Activated CD4-positive, alpha-beta T cell treated with anti-CD3 and anti-CD28 coated beads, Interleukin-2, amount 50 U/mL, for 1 hour (primary cell): ENCODE measurements at places on chromosomes 3 and 15.

GRCh38 chr15:35741881-35742280 lies 195.9 kb upstream of the DPH6 start:
- no peak for DNase-seq

DNA sequence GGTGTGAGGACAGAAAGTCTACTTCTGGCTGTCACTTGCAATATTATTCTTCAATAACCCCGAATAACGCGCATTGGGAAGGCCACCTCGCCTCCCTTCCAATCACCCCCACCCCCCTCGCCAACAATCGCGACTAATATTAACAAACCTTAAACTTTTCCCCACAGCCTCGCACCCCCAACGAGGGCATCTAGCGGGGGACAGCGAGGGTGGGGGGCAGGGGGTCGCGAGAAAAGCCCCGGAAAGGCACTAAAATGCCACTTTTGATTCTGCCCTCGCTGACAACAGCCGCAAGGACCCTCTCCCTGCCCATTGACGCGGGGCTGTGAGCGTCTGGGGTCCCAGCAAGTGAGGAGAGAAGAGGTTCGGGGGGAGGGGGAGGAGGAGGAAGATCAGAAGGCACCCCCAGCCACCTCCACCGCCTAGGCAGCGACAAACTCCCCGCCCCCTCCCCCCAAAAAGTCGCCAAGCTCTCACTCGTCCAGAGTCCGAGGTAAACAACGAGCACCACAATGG lies 868 bp downstream of the SATB1 start:
- no peak for DNase-seq

- DNase-seq, result no peak
Observed at GRCh38 chr15:101707983-101708382, 16.3 kb downstream of the TARS3 start.

- DNase-seq, result no peak
Observed at GRCh38 chr3:17307482-17307881, 422.7 kb downstream of the PLCL2 start.

- no peak for DNase-seq
Observed at GRCh38 chr15:40146037-40146436, 14.8 kb upstream of the BUB1B start.
